Ovary (tissue), 10 donors: ENCODE measurements at places on chromosomes 7 and 10.

DNA sequence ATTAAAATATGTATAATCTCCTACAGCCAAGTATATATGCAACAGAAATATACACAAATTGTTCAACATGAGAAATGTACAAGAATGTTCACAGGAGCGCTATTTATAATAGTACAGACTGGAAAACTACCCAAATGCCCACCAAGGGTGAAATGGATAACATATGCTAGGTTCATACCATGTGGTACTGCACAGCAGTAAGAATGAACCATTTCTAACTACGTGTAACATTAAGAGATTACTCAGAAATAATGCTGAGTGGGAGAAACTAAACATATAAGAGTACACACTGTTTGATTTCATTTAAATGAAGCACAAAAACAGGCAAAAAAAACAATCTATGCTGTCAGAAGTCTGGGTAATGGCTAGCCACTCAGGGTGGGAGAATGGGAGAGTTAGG, 45.8 kb downstream of the RNLS start:
- DNase-seq, result no peak

DNA sequence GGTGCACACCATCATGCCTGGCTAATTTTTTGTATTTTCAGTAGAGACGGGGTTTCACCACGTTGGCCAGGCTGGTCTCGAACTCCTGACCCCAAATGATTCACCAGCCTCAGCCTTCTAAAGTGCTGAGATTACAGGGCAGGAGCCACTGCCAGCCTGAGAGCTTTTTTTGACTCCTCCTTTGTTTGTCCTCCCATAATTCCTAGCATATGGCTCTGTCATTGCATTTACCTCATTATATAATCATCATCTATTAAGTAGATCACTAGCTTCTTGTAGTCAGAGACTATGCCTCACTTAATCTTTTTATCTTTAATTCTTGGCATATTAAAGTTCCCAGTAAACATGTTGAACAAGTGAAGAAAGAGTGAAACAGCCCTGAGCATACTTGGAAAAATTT, 82.1 kb downstream of the CPEB3 start:
- DNase-seq, result no peak

DNA sequence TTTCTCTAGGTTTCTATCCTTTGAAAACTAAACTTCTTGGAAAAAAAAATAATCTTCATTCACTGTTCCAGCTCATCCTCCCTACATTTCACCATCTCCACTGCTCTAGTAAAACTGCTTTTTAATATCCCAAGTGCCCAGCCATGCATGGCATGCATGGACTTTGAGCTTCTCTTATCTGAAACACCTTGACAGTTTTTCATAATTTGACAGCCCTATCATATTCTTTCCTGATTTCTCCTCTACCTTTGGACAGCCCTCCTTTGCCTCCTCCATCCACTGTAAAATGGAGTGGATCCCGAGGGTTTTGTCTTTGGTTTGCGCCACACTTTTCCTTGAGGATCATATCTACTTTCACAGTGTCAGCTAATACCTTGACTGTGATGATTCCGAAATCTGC, 212.8 kb downstream of the ANK3 start:
- no peak for DNase-seq

- no peak for DNase-seq
Observed at GRCh38 chr7:5633161-5634106, 148.0 kb downstream of the RNF216 start.

DNA sequence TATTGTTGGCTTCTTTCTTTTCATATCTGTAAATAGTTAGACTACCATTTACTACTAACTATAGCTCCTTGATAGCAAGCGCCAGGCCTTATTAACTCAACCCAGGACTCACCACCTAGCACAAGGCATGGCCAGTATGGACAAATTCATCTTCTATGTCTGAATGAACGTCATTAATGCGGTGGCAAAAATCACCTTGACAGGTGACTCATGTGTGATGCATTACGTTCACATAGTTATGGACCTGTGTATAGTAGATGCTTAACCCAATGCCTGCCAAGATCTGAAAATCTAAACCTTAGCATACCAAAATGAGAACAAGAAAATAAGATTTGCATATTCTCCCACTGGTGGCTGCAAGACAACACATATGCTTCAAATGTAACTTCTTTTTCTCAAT, 300.8 kb downstream of the PARD3 start:
- DNase-seq, result no peak

DNA sequence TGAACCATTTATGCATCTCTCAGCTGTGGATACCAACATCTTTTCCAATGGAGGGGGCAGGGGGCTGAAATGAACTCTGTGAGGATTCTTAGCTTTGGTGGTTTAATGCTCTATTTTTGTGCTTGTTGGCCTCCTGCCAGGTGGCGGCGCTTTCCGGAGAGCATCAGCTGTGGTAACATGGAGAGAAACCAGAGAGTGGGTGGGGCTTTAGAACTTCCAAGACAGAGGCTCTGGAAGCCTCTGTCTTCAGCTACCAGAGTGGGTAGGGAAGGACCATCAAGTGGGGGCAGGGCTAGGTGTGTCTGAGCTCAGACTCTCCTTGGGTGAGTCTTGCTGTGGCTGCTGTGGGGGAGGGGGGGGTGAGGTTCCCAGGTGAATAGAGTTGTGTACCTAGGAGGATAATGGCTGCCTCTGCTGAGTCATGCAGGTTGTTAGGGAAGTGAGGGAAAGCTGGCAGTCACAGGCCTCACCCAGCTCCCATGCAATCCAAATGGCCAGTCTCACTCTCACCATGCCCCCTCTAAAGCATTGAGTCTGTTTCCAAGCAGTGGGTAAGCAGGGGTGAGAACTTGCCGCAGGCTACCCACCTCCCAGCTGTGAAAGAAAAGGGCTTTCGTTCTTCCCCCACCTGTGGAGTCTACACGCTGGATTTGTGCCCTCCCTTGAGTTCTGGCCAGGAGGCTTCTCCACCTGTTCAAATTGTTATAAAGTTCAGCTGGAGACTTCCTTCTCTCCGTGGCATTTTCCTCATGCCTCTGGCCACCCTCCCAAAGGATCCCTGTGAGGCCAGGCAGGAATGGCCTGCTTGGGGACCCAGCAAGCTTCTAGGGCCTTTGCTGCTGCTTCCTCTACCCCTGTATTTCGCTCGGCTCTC, 527.0 kb downstream of the NEBL start:
- no peak for DNase-seq

DNA sequence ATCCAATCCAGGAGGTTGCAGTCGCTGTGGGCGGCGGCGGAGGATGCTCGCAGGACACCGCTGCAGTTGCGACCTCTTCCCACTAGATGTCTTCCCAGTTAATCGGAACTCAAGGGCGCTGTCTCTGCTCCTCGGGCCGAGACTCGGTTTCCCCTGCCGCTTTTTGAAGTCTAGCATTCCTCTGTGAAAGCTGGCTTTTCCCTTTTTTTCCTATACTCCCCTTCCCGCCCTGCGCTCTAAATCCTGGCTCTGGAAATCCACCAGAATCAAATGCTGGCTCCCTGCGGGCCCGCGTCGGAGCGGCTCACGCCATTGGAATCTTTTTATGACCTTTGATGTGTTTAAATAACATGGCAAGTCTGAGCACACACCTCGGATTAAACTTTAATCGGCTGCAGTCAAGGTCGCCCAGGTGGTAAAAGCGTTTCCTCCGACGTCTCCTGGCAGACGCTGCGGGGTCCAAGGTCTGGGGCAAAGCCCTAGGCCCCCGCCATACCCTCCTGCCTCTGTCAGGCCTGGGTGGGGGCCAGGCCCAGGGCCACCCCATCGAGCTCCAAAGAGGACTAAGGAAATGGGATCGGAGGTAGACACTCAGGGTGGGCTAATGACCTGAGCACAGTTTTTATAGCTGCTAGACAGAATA, 10.7 kb upstream of the HOXA13 start:
- DNase-seq, result no peak
